ENCODE measurements at places on chromosomes 11 and 22.

GRCh38 chr11:92138296-92138695, 86.3 kb upstream of the FAT3 start:
- DNase-seq, result no peak

GRCh38 chr11:123202155-123203151, 7.4 kb upstream of the CLMP start:
- no peak for DNase-seq

DNA sequence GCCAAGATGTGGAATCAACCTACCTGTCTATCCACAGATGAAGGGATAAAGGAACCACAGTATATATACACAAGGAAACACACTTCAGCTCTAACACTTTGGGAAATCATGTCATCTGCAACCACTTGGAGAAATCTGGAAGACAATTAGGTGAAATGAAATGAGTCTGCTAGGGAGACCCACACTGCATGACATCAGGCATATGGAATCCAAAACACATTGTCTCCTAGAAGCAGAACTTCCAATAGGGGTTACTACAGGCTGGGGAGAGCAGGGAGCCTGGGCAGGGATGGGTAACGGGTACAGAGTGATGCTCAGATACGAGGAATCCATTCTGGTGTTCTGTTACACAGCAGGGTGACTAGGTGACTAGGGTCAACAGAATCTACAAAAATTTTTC, 18.3 kb downstream of the RGL4 start:
- no peak for DNase-seq

GRCh38 chr22:32211011-32211410, 6.1 kb upstream of the RFPL2 start:
- DNase-seq, result no peak

DNA sequence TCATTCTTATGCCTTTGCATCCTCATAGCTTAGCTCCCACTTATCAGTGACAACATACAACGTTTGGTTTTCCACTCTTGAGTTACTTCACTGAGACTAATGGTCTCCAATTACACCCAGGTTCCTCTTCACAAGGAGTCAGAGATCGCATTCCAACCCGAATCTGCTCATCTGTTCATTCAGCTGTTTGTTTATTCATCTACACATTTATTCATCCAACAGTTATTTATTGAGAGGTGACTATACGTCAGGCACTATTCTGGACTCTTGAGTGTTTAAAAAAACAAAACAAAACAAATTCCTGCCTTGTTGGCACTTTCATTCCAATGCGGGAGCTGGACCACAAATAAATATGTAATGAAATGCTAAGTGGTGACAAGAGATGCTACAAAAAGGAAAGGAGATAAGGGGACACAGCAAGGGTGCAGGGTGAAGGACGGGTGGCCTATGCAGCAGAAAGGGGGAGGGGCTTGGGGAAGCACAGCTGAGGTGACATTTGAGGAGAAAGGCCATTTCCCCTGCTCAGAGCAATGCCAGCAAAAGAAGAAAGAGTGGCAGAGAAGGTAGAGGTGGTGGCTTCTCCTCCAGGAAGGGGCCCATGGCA, 393.8 kb upstream of the SYN3 start:
- no peak for DNase-seq

DNA sequence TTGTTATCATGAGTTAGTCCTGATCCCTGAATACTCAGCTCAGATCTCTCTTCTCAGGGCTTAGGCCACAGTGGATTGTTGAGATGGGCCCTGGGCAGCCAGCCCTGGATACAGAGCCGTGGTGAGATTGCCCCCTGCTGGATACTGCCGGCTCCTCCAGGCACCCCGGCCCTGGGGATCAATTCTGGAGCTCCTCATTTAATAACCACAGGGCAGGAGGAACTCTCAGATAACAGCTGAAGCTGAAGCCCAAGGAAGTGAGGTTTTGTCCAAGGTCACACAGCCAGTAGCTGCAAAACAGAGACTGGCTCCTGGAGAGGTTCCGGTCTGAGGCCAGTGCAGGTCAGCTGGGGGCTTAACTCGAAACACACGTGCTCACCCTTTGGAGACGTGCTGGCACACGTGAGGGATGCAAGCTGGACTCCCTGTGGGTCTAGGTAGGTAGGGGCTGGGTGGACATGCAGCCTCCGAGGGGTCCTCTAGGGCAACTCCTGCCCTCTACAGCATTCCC, 16.0 kb downstream of the USH1C start:
- DNase-seq, result peak; percentile 64

GRCh38 chr22:34986523-34986922, 79.4 kb upstream of the ISX start:
- no peak for DNase-seq

GRCh38 chr11:1925373-1926155, 6.1 kb downstream of the TNNT3 start:
- no peak for DNase-seq

- DNase-seq, result no peak
Observed at GRCh38 chr11:77092382-77092781, 10.3 kb upstream of the OMP start.

DNA sequence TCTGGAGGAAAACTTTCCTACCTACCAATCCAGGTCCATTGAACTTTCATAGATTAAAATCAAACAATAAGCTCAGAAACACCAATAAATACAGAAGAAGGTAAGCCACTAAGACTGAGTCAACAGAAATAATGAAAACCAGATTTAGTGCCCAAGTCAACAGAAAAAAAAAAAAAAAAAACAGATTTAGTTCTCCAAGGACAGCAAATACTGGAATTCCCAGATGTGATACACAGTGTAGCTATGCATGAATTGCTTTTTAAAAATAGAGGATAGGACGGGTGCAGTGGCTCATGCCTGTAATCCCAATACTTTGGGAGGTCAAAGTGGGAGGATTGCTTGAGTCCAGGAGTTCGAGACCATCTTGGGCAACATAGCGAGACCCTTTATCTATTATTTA, 15.7 kb downstream of the DMC1 start:
- DNase-seq, result no peak

DNA sequence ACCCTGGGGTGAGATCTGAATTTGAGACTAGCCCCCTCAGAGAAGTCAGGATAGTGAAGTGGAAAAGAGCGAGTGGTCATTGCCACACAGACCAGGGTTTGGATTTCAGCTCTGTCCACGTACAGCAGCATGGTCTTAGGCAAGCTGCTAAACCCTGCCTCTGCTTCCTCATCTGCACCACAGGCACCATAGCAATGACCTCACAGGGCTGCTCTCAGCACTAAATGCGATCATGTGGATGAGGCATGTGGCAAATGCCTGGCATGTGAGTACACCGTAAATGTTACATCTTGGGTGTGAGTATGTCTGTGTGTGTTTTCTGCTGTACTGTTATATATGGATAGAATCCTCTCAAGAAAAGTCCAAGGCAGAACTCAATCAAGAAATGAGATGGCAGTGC, 15.8 kb downstream of the NAV2 start:
- no peak for DNase-seq

DNA sequence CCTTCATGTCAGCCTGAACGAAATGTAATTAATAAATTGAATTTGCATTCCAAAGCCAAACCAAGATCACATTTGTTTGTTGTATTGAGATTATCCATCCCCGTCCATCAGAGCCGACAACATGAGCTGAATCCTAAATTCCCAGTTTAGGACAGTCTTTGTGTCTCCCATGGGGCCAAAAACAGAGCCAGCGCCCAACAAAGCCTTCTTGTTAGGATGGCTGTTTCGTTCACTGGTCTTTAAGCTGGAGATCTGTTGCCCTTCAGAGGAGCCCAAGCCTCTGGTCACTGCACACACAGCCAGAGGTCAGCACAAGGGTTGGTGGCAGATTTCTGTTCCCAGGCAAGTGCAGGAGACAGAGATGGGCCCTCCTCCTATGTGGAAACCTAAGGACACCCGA, 25.8 kb downstream of the DSCAML1 start:
- no peak for DNase-seq

GRCh38 chr11:65132238-65132987, 1.9 kb downstream of the SYVN1 start:
- no peak for DNase-seq

DNA sequence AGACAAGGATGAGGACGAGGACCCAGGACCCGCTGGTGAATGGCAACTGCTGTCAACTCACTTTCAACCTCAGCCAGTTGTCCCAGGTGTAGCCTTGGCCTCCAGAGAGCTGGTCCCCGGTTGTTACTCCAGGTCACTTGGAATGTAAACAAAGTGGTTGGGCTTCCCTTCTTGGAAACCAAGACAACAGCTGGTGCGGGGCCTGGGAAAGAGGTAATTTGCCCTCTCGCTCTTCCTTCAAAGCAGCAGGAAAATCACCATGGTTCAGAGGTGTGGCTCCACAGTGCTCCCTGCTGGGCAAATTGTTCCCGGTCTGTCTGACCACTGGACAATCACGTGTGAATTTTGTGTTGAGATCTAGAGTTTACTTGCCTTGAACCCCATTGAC, 15.0 kb downstream of the SLC1A2 start:
- no peak for DNase-seq

DNA sequence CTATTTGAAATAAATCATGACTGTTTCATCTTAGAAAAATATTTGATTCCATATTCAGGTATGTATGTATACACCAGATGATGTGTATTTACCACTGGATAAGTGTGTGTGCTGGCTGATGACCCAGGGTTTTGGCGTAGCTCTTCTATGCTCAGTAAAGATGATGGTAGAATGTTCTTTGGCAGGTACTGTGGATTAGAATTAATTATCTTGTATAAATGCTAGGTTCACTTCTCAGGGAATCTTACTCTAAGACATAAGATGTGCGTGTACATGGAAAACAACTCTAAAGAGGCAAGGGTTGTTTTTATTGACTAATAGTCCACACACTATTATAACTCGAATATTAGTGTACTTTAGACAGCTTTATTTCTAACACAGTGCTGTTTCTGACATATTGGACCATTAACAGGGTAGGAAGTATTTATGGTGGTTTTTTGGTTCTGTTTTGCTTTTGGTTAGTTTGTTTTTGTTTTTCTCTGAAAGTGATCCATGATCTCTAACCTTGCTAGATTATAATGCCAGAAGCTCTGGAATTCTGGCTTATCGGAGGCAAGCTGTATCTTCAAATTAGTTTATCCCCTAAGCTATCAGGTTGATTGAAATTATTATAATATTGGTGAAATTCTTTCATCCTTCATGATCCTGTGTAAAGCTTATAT, 1.0 kb upstream of the HBG1 start:
- no peak for DNase-seq

DNA sequence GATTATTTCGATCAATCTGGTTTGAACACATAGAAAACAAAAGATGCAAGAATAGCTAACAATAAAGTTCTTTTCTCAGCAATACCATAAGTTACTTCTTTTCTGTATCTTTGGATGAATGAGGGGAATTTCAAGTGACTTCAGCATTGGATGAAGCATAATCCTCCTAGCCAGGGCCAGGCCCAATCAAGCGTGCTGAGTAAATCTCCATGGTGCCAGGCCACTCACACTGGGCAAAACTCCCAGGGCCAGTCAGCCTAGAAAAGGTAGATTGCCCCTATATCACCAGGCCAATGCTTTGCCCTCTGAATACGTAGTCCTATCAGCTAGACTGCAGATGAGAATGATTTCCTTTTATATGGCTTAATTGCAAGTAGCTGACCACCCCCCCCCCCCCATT, 6.0 kb downstream of the CNTF start:
- DNase-seq, result no peak

DNA sequence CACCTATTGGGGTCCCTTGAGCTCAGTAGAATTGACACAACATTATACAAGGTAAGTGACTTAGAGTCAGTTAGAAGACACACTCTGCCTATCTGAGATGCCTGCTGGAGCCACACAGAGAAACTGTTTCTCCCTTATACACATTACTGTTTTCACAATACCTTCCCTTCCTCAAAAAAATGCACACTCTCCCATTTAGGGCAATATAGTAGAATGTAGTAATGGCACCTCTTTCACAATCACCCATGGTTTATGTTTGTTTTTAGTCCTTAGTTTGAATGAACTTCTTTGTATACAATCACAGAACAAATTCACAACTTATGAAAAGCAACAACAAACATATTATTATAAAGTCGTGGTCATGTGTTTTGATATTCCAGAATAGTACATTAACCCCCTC, 14.3 kb downstream of the OR52H1 start:
- no peak for DNase-seq

GRCh38 chr11:70505761-70506657, 107.7 kb downstream of the CTTN start:
- DNase-seq, result no peak

DNA sequence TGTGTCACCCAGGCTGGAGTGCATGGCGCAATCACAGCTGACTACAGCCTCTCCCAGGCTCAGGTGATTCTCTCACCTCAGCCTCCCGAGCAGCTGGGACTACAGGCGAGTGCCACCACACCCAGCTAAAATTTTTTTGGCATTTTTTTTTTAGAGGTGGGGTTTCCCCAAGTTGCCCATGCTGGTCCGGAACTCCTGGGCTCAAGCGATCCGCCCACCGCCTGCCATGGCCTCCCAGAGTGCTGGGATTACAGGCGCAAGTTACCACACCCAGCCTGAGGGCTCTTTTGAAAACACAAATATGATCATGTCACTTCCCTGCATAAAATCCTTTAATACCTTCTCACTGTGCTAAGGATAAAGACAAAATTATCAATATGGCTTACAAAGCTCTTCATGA, 88.1 kb downstream of the MAML2 start:
- no peak for DNase-seq
